ENCODE measurements at places on chromosomes 7 and 10. TPM values are rescaled to one million over a fixed set of nuclear protein-coding genes. Genes with fewer than 3 reads are reported as not detected.

PRLHR gene
- total RNA-seq, result not detected

ODAD2 gene
- total RNA-seq, result not detected

C10orf62 gene
- total RNA-seq, result not detected

EPHB6 gene
- total RNA-seq, result 6.5 TPM

SLC26A3 gene
- not detected for total RNA-seq

FAM171A1 gene
- 31.2 TPM for total RNA-seq

AKR1C2 gene
- 32.3 TPM for total RNA-seq

LBX1 gene
- total RNA-seq, result under 0.01 TPM

SPAM1 gene
- not detected for total RNA-seq

HIP1 gene
- 3.1 TPM for total RNA-seq

TLX1 gene
- not detected for total RNA-seq

ZYX gene
- 148 TPM for total RNA-seq

EVX1 gene
- total RNA-seq, result not detected

ZNF138 gene
- total RNA-seq, result 3.9 TPM

SCART1 gene
- 0.54 TPM for total RNA-seq

TMEM213 gene
- total RNA-seq, result not detected

AMPH gene
- 1.1 TPM for total RNA-seq

DMBT1 gene
- total RNA-seq, result not detected

CALN1 gene
- total RNA-seq, result not detected

ENO4 gene
- not detected for total RNA-seq

FZD8 gene
- 10.2 TPM for total RNA-seq

GRM8 gene
- total RNA-seq, result not detected

DNAJC1 gene
- total RNA-seq, result 117 TPM
